ENCODE measurements at places on chromosomes 1 and 21.

GRCh38 chr1:64403331-64403730 is 66.6 kb upstream of the CACHD1 start:
- no peak for DNase-seq

DNA sequence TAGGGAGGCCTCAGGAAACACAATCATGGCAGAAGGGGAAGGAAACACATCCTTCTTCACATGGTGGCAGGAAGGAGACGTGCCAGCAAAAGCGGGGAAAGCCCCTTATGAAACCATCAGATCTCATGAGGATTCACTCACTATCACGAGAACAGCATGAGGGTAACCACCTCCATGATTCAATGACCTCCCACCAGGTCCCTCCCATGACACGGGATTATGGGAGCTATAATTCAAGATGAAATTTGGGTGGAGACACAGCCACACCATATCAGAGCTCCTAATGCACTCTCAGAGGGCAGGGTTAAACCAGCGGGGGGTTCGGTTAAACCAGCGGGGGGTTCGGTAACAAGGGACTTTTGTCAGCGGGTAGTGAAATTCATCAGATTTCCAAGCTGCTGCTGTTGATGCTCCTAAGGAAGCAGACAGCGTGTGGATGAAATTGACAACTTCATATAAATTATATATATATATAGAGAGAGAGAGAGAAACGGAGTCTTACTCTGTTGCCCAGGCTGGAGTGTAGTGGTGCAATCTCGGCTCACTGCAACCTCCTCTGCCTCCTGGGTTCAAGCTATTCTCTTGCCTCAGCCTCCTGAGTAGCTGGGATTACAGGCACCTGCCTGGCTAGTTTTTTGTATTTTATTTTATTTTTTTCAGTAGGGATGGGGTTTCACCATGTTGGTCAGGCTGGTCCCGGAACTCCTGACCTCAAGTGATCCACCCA is 4.2 kb downstream of the CSTB start:
- DNase-seq = no peak

GRCh38 chr1:103467100-103467499 is 58.4 kb upstream of the RNPC3 start:
- DNase-seq = no peak

DNA sequence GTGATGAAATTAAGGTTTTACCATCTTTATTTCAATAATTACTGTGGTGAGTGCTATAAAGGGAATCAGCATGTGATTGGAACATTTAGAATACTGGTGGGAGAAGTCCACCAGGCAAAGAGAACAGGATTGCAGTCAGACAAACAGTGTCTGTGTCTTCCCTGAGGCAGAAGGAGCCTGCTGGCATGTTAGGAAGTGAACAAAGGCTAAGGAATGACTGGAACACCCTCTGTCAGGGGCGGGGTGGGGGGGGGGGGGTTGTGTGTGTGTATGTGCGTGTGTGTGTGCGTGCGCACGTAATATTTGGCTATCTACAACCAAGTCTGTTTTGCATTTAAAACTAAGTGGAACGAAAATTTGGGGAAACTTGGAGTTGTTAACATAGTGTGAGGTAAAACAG is 30.2 kb downstream of the SRRM1 start:
- no peak for DNase-seq

GRCh38 chr21:41792711-41793110 is 25.9 kb upstream of the RIPK4 start:
- DNase-seq = no peak

GRCh38 chr1:22491995-22492715 is 40.5 kb downstream of the ZBTB40 start:
- no peak for DNase-seq

GRCh38 chr1:57157818-57158603 is 192.2 kb upstream of the C8B start:
- DNase-seq = no peak

GRCh38 chr1:231493421-231494185 is 34.9 kb upstream of the TSNAX start:
- DNase-seq = no peak

DNA sequence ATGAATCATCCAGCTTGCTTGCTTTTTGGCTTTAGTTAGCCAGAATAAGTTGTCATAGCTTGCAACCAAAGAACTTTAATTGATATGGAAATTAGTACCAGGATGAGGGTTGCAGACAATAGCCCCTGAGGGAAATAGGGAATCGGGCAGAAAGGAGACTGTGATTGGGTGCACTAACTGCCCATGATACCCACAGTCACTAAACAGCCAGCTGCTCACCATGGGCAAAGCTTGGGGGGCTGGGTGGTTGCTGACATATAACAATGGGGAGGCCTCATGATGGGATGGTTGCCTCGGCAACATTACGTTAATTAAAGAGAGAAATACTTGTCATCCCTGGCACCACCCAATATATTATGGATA is 17.8 kb upstream of the PLA2G2E start:
- DNase-seq = no peak

GRCh38 chr1:202230939-202231645 is 37.5 kb downstream of the LGR6 start:
- DNase-seq = no peak

GRCh38 chr1:101465941-101466340 is 229.1 kb downstream of the S1PR1 start:
- no peak for DNase-seq

DNA sequence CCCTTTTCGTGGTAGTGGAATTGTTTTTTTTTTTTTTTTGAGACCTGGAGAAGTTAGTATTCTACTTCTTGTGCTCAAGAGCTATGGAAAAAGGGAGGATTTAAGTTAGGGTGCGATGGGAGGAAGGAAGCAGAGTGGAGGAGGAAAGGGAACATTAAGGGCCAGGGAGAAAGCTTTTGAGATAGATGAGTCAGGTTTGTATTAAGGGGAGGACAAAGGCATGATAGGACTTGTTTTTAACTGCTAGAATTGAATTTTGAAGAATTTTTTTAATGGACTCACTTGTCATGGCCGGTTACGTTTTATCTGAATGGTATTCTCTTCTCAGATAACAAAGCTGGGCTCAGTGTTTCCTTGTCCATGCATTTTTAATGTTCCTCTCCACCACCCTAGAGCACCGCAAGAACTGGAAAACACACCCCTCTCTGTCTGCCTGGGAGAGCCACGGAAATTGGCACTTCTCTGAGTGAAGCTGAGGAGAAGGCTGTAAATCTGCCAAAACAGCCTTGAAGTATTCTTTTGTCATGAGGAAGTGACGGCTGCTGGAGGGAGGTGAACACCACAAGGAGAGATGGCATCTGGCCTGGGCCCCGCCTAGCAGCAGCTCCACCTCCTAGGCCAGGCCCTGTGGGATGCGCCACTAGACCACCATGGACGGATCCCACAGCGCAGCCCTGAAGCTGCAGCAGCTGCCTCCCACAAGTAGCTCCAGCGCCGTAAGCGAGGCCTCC is 3.5 kb downstream of the NIPAL3 start:
- DNase-seq = no peak

DNA sequence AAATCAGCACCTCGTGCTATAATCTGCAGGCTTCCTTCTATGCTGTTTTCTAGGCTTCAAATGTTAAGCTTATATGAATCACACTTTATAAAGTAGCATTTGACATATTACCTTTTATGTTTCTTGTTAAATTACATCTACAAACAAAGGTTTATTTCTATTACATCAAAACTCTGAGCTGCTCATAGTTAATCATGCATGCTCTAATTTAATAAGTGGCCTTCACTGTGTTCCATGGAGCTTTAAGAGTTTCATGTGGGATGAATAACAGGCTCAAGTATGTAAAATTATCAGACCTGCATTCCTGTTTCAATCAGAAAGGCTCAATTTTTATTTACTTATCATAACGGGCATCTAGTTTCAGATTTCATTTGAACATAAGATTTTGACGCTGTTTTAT is 13.0 kb downstream of the SLC19A2 start:
- DNase-seq = no peak

DNA sequence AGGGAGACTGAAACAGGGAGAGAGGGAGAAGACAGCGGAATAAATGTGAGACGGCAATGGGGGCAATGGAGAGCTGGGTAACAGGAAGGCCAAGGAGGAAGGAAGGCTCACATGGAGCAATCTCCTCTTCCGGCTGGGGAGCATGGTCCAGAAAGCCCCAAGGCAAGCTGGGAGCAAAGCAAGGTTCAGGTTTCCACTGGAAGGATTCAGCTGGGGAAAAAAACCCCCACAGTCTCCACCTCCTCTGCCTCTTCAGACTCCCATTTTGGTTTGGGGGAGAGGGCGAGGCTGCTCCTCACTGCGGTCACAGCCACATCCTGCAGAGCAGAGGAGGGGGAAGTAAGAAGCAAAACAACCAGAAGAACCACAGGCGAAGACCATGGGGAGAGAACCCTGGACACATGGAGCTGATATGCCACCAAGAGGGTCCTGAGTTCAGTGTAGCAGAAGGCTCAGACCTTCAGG is 650 bp downstream of the TNFAIP8L2 start:
- no peak for DNase-seq

GRCh38 chr1:203150511-203151297 is 23.2 kb downstream of the ADORA1 start:
- DNase-seq = no peak

DNA sequence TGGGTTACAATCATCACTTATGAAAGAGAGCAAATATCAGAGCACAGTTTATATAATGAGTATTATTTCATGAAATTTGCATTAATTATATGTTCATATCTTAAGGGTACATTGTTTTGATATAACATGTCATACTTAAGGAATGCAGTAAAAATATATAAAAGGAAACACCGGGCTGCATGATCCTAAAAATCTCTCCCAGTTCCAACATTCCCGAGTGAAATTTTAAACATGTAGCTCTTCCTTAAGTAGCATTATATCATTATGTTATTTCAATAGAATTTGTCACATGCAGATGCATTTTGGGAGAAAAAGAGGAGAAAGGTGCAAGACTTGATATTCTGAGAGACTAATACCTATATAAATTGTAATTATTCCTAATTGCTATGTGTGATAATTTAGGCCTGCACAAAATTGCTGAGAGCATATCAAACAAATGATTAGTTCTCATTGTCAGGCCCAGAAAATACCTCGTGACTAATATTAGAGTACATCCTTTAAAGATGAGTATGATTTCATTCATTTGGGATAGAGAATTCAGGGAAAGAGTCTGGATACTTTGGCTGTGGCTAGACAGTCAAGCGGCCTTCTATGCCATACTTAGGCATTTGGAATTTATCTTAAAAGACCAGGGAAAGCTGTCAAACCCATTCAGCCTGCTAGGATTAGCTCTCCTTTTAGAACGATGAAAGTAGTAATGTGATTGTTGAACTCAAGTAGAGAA is 86.8 kb downstream of the ADGRL2 start:
- no peak for DNase-seq

GRCh38 chr21:43626390-43626789 is 32.9 kb downstream of the HSF2BP start:
- DNase-seq = no peak

GRCh38 chr1:170559166-170559565 is 27.2 kb downstream of the GORAB start:
- no peak for DNase-seq

GRCh38 chr1:212669102-212669501 is 30.5 kb downstream of the BATF3 start:
- DNase-seq = no peak

GRCh38 chr1:182389619-182390047 is 2.0 kb downstream of the GLUL start:
- DNase-seq = no peak

DNA sequence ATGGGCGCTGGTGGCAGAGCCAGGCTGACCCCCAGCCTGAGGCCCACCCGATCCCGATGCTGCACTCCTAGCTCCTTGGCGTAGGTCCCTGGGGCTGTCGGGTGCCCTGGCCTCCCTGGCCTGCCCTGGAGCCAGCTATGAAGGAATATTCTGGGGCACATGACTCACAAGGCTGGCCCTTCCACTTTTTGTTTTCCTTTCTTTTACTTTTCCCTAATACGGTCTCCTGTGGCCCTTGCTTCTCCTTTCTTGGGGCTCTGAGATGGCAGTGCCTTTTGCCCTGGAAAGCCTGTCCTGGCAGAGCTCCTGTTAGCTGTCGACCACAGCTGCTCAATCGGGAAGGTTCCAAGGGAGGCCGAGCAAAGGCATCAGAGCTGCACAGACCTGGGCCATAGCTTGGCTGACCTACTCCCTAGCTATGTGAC is 22.1 kb downstream of the ARHGEF10L start:
- DNase-seq = no peak

DNA sequence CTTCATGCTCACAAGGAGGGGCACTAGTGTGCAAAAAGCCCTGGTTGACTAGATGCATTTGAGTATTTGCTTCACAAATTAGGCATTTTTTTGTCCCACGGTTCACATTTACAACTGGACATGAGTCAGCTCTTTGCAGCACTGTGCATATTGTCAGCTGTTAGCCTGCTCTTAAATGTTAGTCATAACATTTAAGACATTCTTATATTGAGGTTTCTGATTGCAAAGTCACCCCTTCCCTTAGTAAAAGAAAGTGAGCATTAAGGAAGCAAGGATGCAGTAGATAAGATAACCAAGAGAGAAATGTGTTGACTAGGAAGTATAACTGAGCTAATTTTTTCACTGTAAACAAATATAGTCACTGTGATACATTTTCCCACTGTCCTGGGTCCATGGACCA is 132.6 kb upstream of the CTTNBP2NL start:
- no peak for DNase-seq

- DNase-seq = no peak
Observed at GRCh38 chr1:66438501-66438900, 95.5 kb upstream of the SGIP1 start.

DNA sequence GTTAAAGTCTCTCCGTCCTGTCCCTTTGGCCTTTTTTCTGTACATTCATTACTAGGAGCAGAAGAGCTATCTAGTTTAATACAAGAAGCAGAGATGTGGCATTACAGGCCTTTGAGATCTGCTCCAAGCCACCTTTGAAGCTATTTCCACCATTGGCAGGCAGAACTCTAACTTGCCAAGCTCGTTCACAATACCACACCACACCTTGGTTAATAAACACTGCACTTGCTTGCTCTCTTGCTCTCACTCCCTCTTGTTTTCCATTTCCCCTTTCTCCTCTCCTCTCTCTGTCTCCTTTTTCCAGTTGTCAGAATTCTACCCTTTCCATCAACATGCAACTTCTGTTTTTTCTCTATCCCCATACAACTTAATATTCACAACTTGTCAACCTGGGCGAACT is 7.0 kb downstream of the SELE start:
- no peak for DNase-seq

DNA sequence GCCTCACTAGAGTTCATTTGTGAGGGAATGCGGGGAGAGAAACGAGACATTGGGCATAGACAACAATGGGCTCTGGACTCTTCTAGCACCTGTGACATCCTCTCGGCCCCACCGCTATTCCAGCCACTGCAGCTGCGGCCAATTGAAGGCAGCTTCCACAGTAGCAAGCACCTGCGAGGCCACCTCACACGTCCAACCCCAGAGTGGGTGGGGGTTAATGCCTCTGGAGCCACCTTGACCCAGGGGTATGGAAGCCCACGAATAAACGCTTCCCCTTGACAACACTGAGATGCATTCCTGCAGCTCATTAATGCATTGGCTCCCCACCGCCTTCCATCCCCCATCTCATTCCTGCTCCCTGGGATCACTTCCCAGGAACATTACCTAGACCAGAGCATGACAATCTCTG is 104.4 kb downstream of the GLIS1 start:
- DNase-seq = no peak

GRCh38 chr1:145758575-145758974 is 39.3 kb downstream of the CD160 start:
- no peak for DNase-seq

- DNase-seq = no peak
Observed at GRCh38 chr1:9733160-9733789, 81.7 kb downstream of the PIK3CD start.

Data from NCI-H748 treated with DMSO at 0.1 percent for 48 hours (cell line).